Activated B cell treated with CpG ODN at 0.5 μM for 24 hours (primary cell): ENCODE measurements at places on chromosomes 3 and 15. TPM values are rescaled to one million over a fixed set of nuclear protein-coding genes. Genes with fewer than 3 reads are reported as not detected.

Gene NEK10
- total RNA-seq: 0.59 and 0.84 TPM in 2 replicates

Gene PLSCR2
- total RNA-seq: not detected in 2 replicates

Gene ITIH4
- 15.4 and 15.7 TPM in 2 replicates for total RNA-seq

Gene DTWD1
- total RNA-seq: 20.5 and 21.4 TPM in 2 replicates

Gene QARS1
- 321 and 342 TPM in 2 replicates for total RNA-seq

Gene TNNC1
- 0.32 TPM in 1 of 2 replicates, not detected in the other for total RNA-seq

Gene UROC1
- not detected in 2 replicates for total RNA-seq

Gene FAIM
- total RNA-seq: 10.5 and 11.5 TPM in 2 replicates

Gene GOLGA8M
- total RNA-seq: 0.78 TPM in 1 of 2 replicates, not detected in the other

Gene HRG
- total RNA-seq: not detected in 2 replicates

Gene CPLX3
- 0.20 and 0.22 TPM in 2 replicates for total RNA-seq

Gene DNAJA4
- total RNA-seq: 18.8 and 22.3 TPM in 2 replicates

Gene ADAMTSL3
- total RNA-seq: not detected in 2 replicates

Gene DUOX1
- total RNA-seq: 0.11 and 0.39 TPM in 2 replicates

Gene CDHR4
- not detected in 2 replicates for total RNA-seq

GRCh38 chr3:141456301-141456625, 30.6 kb upstream of the RASA2 start:
- no peak for DNase-seq

DNA sequence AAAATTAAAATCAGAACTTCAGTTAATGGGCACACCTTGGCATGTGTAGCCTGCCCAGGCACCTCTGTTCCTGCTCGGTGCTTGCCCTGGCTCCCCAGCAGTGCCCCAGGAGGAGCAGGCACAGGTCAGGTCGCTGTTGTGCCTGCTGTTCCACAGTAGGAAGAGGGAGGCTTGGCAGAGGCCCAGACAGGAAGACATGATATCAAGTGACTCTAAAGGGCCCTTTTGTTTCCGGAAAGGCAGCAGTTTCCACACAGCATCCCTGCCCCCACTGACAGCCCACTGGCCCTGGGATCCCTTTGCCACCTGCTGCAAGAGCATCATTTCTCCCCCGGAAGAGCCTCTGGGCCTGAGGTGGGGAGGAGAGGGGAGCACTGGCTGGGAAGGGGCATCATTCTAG, 40.5 kb upstream of the HES1 start:
- no peak for DNase-seq

DNA sequence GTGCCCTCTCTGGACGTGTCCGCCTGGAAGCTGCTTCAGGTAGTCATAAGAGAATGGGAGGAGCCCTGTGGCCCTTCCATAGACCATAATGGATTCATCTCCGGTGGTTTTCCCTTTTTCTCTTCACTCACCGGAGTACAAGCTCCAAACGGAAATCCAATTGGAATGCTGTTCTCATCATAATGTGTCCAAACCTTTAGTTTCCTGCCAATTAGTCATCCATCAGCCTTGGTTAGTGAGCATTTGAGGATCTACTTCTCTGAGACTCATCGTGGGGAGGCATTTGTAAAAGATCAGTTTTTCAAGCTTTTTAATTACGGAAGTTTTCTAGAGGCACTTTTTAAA, 34.9 kb downstream of the ABHD2 start:
- no peak for DNase-seq

GRCh38 chr3:129016356-129016719, 15.2 kb downstream of the EFCC1 start:
- peak; percentile 59 for DNase-seq

DNA sequence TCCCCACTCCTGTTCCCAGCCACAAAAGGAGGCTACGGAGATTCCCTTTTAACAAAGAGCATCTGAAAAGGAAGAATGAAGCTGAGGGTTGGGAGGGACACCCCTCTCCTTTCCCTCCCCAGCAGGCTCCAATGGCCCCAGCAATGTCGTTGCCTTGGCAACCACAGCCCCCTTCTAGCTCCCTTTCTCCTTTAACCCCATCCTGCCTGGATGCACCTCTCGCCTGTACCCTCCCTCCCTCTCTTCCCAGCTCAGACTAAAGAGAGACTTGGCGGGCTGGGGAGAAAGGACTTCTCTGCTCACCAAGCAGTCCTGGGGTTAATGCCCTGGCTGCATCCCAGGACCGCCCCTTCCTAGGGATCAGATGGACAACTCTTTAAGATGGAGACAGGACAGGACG, 7.1 kb upstream of the RPL29 start:
- no peak for DNase-seq

GRCh38 chr3:18190646-18191045, 234.5 kb downstream of the SATB1 start:
- no peak for DNase-seq

- no peak for DNase-seq
Measured at GRCh38 chr15:91611561-91612323, 241.8 kb upstream of the SLCO3A1 start.

DNA sequence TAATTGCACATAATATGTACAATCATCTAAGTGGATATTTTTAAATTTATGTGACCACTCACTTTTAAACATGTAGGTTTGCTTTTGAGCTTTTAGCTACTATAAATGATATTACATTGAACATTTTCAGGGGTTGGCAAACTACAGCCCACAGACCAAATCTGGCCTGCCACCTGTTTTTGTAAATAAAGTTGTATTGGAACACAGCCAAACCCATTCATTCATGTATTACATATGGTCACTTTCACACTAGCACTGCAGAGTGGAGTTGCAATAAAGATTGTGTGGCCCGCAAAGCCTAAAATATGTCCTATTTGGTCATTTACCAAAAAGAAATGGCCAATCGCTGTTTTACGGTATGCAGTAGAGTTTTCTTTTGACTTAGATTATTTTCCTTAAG, 21.2 kb downstream of the CMTM7 start:
- DNase-seq: no peak

GRCh38 chr3:189202106-189202505, 30.3 kb downstream of the TPRG1 start:
- no peak for DNase-seq

- DNase-seq: no peak
Measured at GRCh38 chr15:99157456-99157855, 52.6 kb downstream of the SYNM start.

- no peak for DNase-seq
Measured at GRCh38 chr3:169984292-169984691, 17.7 kb downstream of the SEC62 start.

- no peak for DNase-seq
Measured at GRCh38 chr3:73768524-73769308, 144.0 kb upstream of the PDZRN3 start.

DNA sequence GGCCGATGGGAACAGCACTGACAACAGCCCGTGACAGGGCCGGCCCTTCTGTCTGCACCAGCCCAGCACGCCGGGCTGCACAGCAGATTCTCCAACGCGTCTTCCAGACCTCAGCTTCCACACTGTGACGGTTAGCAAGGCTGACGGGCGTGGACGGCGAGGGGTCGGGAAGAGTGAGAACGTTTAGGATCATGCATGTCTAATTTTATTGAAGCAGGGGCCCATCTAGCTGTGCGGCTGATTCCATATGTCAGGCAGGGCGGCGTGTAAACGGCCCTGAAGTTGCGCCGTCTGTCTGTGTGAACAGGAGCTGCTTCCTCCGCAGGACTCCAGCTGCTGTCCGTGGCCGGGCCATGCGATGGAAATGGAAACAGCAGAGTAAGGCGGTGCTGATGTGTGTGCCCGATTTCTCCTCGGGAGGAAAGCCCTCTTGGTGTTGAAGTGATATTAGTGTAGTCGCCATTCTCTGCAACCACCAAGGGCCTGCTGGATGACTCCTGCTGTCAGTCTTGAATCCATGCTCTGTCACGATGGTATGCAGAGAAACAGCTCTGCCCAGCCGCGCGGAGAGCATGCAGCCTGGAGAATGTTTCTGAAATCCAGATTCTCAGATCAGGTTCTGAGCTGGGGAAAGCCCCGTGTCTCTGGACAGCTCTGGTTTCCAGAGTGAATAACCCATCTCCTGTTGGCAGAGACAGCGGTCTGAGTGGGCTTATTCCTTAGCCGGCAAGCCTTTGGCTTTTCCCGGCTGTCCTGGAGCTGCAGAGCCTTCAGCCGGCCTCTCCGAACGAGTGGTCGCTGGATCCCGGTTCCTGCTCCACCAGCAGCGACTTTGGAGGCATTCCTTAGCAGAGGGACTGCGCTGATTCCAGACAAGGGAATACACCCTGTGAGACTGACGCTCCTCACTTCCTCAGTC, 158.1 kb upstream of the UBE3A start:
- no peak for DNase-seq

- DNase-seq: no peak
Measured at GRCh38 chr15:74857082-74857655, 14.2 kb upstream of the ULK3 start.

DNA sequence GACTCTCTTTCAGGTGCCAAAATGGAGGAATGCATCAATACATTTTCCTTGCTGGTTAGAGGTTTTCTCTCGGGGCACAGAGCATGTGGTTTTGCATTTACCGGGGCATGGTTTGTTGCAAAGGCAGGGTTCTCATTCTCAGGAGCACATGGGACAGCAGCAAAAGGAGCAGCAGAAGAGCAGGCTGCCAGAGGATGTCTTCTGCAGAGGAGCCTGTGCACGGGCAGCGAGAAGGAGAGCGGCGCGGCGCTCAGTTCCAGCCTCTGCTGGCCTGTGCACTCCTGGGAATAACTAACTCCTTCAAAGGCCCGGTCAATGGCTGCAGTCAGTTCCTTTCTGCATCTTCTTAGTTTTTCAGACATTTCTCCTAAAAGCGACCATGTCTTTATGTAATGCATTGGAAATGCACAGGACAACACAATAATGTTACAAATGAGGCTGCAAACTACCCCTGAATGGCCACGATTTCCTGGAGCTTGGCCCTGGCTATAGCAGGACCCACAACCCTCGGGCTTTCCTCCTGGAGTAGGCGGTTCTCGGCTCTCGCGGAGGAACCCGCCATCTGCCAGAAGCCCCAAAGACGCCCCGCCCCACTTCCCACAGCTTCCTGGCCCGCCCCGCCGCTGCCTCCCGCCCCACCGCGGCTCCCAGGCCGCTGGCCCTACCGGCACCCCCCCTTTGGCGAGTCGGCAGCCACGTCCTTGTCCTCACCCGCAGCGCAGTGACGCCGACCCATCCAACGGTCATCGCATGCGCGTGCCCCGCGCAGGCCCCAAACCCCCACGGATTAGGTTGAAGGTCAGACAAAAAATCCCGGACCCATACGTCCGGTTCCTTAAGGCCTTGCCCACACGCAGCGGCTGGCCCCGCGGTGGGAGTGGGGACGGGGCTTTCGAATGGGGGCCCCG, at the start of gene C3orf62:
C3orf62 (minus strand) TSS at position 758 of the 908 bp plus-strand sequence; CDS start at position 398, 360 bp downstream.
- peak; percentile 61 for DNase-seq

DNA sequence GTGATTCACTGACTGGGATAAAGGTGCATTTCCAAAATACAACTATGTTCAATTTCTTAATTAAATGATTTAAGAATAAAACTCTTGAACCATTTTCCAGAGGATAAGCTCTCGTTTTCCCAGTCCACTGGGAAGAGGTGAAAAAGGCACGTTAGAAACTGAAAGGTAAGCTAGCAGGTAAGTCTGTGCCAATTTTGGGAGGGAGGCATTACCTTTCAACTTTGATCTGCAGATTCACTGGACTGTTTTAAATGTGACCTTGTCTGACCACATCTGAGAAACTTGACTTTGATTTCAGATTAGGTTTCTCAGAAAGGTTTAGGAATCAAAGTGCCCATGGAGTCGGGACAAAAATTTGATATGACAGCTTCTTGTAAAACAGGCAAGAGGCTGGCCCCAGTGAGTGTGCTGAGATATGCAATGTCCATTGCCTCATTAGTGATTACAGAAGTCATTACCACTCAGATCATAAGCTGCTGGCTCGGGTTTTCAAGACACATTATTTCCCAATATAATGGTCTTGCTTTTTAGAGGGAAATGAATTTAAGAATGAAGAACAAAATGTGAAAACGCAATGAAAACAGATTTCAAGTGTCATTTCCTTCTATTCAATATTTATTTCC, 118.8 kb downstream of the ADAMTS9 start:
- no peak for DNase-seq

GRCh38 chr3:38574411-38575278, 74.8 kb downstream of the SCN5A start:
- DNase-seq: peak; percentile 10

- no peak for DNase-seq
Measured at GRCh38 chr3:8303466-8303865, 198.2 kb upstream of the LMCD1 start.

- no peak for DNase-seq
Measured at GRCh38 chr3:169110633-169111032, 552.9 kb downstream of the MECOM start.

DNA sequence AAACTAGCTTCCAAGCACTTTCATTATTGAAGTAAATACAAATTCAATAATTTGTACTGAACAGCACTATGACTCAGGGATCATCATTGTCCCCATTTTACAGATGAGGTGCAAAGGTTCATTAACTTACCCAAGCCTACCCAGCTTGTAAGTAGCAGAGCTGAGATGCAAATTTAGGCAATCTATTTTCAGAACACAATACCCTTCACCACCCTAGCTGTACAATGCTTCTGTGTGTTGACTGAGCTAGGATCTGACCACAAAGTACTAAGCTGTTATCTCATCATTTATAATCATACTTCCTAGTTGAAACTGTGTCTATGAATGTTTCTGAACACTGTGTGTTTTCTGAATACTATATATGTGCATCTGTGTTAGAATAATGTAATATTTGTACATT, 3.2 kb upstream of the ILDR1 start:
- DNase-seq: no peak

GRCh38 chr3:69209413-69209812, 87.0 kb upstream of the LMOD3 start:
- DNase-seq: no peak

DNA sequence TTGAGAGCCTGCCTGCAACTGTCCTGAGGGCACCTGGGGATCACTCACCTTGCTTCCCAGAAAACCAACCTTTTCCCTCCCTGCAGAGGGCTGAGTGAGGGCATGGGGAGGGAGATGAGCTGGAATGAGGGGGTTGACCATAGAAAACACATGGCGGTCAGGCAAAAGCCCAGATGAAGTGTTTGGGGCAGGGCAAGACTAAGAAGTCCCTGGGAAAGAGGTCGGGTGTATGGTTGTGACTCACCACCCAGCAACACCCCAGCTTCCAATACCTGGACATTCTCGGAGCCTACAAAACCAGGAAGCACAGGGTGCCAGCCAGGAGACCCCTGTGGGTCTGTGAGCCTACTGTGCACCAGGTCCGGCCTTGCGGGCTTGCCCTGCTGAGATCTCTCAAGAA, 95.3 kb upstream of the ATP2B2 start:
- no peak for DNase-seq

DNA sequence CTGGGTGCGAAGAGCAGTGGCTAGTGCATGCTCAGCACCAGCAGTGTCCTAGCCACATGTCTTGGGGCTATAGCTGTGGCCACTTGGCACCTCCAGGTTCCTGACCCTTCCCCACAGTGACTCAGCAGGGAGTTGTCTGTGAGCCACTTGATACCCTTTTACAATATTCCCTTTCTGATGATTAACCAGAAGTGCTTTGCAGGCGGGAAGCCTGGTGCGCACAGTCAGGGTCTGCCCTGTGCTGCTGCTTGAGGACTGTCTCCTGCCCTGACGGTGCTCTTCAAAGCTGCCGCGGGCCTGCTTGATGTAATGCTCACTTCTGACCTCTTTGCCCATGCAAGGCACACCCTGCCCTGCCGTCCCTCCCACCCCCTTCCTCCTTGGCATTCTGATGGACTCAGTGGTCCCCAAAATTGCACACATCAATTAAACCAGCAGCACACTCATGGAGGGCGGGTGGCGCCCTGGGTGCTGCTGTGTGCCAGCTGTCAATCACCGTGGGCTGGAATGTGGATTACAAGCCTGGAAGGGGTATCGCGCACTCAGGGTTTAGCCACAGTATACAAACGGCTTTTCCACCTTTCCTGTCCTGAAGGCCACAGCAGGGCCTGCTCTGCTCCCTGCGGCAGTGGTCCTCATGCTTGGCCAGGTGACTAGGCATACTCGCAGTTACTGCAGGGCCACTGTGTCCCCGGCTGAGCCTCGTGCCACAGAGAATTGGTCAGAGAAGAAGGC, 40.9 kb upstream of the PCSK6 start:
- DNase-seq: no peak
